Esophagus squamous epithelium (tissue), 5 donors: ENCODE measurements at places on chromosomes 13 and 19. TPM values are rescaled to one million over a fixed set of nuclear protein-coding genes. Genes with fewer than 3 reads are reported as not detected.

GRCh38 chr19:24099829-24100228, 12.8 kb downstream of the ZNF254 start:
- peaks cover 8% of the 10 kb centered on the region for H3K4me1 ChIP-seq
- H3K27me3 ChIP-seq: no peaks in the 10 kb centered on the region

- no peak overlapping the region for H3K27ac ChIP-seq
- no peaks in the 10 kb centered on the region for H3K4me1 ChIP-seq
- peaks cover 44% of the 10 kb centered on the region for H3K27me3 ChIP-seq
Observed at GRCh38 chr19:46031781-46032596, 8.8 kb downstream of the IGFL4 start.

DNA sequence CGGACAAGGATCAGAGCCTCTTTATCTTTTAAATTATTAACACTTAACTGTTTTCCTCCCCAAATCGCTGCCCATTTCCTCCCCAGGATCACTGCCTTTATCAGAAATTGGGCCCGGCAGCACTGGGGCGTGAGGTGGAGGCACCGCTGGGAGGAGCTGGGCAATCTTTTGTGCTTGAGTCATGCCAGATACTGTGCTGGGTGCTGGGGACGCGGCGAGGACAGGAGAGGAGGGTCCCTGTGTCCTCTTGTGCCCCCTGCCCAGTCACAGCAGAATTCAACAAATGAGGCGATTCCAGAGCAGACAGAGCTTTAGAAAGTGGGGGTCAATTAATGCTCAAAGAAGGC, 347.8 kb downstream of the ZNF536 start:
- H3K27me3 ChIP-seq: no peaks in the 10 kb centered on the region
- H3K4me1 ChIP-seq: no peaks in the 10 kb centered on the region
- peak overlapping the region; percentile 83 for H3K27ac ChIP-seq
- DNase-seq: no peak
- H3K36me3 ChIP-seq: no peaks in the 10 kb centered on the region

DNA sequence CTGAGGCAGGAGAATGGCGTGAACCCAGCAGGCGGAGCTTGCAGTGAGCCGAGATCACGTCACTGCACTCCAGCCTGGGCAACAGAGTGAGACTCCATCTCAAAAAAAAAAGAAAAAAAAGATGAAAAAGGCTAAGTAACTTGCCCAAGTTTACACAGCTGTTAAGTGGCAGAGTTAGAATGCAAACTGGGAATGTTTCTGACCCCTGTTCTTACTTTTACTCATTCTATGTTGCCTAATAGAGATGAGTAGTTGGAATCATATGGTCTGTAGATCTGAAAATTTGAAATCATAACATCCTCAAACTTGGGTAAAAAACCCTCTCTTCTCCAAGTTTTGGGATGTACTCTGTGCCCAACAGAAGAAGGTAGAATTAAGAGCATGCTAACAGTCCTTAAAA, 235.8 kb upstream of the RFC3 start:
- no peak for DNase-seq
- H3K27me3 ChIP-seq: no peaks in the 10 kb centered on the region
- H3K27ac ChIP-seq: no peak overlapping the region
- no peaks in the 10 kb centered on the region for H3K4me1 ChIP-seq
- H3K36me3 ChIP-seq: no peaks in the 10 kb centered on the region

GRCh38 chr13:48579165-48579918, 46.5 kb upstream of the RCBTB2 start:
- no peaks in the 10 kb centered on the region for H3K27me3 ChIP-seq
- DNase-seq: no peak
- H3K4me1 ChIP-seq: peaks cover 30% of the 10 kb centered on the region
- no peak overlapping the region for H3K4me3 ChIP-seq

DNA sequence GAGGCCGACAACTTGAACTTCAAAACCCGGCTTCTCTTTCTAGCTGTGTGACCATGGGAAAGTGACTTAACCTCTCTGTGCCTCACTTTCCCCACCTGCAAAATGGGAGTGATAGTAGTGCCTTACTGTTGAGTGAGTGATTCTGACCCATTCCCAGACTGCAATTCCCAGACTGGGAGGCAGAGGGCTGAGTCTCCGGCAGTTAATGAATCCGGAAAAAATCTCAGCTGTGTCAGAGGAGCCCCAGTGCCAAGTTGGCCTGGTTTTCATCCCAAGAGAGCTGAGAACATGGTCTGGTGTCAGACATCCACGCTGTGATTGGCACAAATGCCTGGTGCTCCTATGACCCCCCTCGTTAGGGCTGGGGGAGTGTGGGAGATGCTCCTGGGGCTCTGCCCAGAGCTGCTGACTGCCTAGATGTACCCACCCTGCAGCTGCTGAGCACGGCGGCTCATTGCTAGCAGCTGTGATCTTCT, 50.0 kb downstream of the PIN1 start:
- H3K36me3 ChIP-seq: no peaks in the 10 kb centered on the region
- H3K4me3 ChIP-seq: no peak overlapping the region
- H3K4me1 ChIP-seq: peaks cover 15% of the 10 kb centered on the region
- no peaks in the 10 kb centered on the region for H3K27me3 ChIP-seq
- no peak for DNase-seq
- H3K27ac ChIP-seq: no peak overlapping the region

DNA sequence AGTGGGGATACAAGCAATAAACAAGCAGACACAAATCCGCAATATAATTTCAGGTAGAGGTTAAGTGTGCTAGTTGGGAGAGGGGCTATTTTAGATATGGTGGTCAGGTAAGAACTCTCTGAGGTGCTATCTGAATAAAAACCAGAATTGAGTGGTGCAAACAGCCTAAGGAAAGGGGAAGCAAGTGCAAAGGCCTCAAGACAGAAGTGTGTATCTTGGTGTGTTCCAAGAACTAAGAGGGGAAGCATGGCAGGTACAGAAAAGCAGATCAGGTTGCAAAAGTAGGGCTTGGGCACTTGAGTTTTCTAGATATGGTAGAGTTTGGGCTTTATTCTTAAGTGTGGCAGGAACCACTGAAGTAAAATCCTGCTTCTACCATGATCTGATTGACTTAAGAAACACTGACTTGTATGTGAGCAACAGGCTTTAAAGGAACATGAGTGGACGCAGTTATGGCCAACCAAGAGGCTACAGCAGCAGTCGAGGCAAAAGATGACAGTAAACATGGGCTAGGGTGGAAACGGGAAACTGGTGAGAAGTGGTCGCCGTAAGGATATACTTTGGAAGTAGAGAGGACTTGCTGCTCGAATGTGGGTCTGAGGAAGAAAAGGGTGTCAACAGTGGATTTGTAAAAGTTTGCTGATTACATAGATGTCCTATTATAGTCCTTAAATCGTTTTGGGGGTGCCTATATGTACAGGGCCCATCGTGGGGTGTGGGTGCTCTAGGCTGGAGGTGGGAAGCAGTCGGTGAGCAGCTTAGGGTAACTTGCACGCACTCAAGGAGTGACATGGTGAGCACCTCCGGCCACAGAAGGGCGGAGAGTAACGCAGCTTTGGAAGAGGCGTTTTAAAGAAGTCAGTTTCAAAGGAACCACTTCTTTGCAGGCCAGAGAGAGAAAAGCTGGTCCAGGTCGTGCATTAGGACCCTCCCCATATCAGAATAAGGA, 677 bp downstream of the TGDS start:
- H3K36me3 ChIP-seq: peaks cover 6% of the 10 kb centered on the region
- H3K4me3 ChIP-seq: peak overlapping the region; percentile 86
- peaks cover 9% of the 10 kb centered on the region for H3K4me1 ChIP-seq
- H3K27ac ChIP-seq: peak overlapping the region; percentile 87
- no peak for DNase-seq

- no peaks in the 10 kb centered on the region for H3K36me3 ChIP-seq
- no peaks in the 10 kb centered on the region for H3K4me1 ChIP-seq
- no peak overlapping the region for H3K27ac ChIP-seq
Observed at GRCh38 chr19:56995303-56995702, 124.5 kb upstream of the USP29 start.

DNA sequence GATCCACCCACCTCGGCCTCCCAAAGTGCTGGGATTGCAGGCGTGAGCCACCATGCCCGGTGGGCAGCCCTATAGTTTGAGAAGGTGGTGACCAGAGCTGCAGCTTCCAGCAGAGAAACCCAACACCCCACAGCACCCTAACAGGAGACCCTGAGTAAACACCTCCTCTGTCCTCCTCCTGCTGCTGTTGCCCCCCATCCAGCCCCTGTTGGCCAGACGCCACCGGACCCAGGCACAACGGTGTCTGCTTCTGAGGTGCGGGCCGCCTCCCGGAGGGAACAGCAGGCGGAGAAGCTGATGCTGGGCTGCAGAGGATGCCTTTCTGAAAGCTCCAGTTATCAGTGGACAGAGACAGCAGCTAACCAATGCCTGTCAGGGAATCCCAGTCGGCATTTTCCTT, 175.5 kb downstream of the COL4A1 start:
- no peak overlapping the region for H3K4me3 ChIP-seq
- DNase-seq: no peak
- no peak overlapping the region for H3K27ac ChIP-seq
- H3K36me3 ChIP-seq: no peaks in the 10 kb centered on the region
- no peaks in the 10 kb centered on the region for H3K27me3 ChIP-seq

DNA sequence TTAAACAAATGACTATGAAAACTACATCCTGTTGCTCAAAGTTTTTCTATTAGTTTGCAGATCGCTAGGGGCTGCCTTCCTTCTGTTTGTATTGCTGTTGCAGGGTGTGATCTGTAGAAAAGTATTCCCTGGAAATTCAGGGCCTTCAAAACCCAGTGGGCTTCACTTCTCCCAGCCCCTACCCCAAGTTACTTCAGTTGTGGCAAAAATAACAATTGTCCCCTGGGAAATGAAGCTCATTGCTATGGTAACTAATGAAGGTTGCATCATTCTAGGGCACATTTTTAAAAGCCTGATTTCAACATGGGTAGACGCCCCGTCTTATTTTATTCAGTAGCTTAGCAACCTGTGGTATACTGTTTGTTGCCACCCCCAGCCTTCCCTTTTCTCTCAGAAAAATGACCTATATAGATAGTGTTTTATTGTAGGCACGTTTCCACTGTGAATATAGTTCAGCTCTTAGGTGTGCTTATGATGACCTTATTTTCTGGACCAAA, 60.9 kb downstream of the WDFY2 start:
- H3K27me3 ChIP-seq: no peaks in the 10 kb centered on the region
- no peak overlapping the region for H3K4me3 ChIP-seq
- DNase-seq: no peak
- no peaks in the 10 kb centered on the region for H3K36me3 ChIP-seq
- no peak overlapping the region for H3K27ac ChIP-seq
- peaks cover 38% of the 10 kb centered on the region for H3K4me1 ChIP-seq

DNA sequence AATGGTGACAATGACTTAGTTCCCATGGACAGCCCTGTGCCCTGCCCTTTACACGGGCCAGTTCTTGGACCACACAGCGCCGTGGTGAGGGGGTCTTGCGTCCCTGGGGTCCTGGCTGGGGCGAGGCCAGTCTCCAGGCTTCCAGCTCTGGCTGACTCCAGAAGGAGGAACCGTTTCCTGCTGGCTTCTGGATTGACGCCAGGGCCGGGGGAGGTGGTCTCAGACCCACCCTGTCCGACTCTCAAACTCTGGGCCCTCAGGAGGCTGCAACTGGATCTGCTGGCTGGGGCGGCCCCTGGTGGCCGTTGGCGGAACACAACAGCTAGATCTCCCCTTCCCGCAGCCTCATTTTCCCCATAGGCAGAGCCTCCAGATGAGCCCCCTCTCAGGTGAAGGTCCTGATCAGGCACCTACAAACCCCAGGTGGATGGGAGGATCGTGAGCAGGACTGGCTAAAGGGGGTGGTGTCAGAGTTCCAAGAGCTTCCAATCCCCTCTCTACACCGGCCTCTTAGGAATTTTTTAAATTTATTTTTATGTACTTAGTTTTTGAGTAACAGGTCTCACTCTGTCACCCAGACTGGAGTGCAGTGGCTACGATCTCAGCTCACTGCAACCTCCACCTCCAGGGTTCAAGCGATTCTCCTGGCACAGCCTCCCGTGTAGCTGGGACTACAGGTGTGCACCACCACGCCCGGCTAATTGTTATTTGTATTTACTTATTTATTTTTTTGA, 8.0 kb downstream of the CCDC194 start:
- H3K36me3 ChIP-seq: no peaks in the 10 kb centered on the region
- no peak overlapping the region for H3K4me3 ChIP-seq
- H3K4me1 ChIP-seq: peaks cover 37% of the 10 kb centered on the region
- no peaks in the 10 kb centered on the region for H3K27me3 ChIP-seq
- no peak overlapping the region for H3K27ac ChIP-seq

DNA sequence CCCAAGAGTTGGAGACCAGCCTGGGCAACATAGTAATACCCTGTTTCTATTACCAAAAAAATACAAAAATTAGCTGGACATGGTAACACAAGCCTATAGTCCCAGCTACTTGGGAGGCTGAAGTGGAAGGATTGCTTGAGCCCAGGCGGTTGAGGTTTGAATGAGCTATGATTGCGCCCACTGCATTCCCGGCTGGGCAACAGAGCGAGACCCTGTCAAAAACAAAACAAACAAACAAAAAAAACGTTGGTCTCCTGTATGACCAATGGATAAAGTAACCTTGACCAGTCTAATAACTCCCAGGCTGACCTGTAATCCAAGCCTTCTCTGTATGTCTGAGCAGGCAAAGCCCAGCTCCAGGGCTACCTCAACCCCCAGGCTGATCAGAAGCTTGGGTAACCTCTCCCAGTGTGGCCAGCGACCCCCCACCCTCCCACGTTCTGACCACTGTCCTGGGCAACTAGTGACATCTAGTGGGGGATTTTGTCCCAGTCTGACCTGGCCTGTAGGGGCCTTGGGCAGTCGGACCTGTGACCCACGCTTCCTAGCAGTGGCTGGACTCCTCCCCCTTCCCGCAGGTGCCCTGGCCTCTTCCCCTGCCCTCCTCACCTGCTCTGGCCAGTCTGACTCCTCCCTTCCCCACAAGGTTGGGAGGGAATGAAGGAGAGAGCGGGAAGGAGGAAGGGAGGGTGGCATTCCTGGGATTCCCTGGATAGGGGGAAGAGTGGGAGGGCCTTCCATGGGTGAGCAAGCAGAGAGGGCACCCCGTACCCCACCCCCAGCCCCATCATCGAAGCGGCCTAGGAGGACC, 1.0 kb upstream of the BCAM start:
- H3K27me3 ChIP-seq: no peaks in the 10 kb centered on the region
- DNase-seq: no peak
- H3K36me3 ChIP-seq: no peaks in the 10 kb centered on the region
- peaks cover 49% of the 10 kb centered on the region for H3K4me1 ChIP-seq
- H3K27ac ChIP-seq: peak overlapping the region; percentile 69

GRCh38 chr13:106709522-106709921, 141.6 kb upstream of the ARGLU1 start:
- H3K4me1 ChIP-seq: peaks cover 16% of the 10 kb centered on the region
- H3K27ac ChIP-seq: peak overlapping the region; percentile 47
- DNase-seq: no peak
- H3K27me3 ChIP-seq: no peaks in the 10 kb centered on the region
- no peaks in the 10 kb centered on the region for H3K36me3 ChIP-seq

GRCh38 chr19:42250666-42251531, 4.0 kb downstream of the ERF start:
- H3K27ac ChIP-seq: peak overlapping the region; percentile 99
- peaks cover 4% of the 10 kb centered on the region for H3K36me3 ChIP-seq
- no peaks in the 10 kb centered on the region for H3K27me3 ChIP-seq
- no peak overlapping the region for H3K4me3 ChIP-seq

The TINCR gene
- total RNA-seq: 26.1 TPM

The SMIM24 gene
- total RNA-seq: not detected

The TMEM190 gene
- total RNA-seq: not detected

The STAP2 gene
- total RNA-seq: 131 TPM

The RPL28 gene
- 730 TPM for total RNA-seq

The SOX1 gene
- not detected for total RNA-seq

The STARD13 gene
- total RNA-seq: 1.3 TPM

The DYRK1B gene
- total RNA-seq: 8.6 TPM
